Esophagus muscularis mucosa (tissue), 4 donors: ENCODE measurements at places on chromosomes 7 and 10.

- DNase-seq = no peak
Observed at GRCh38 chr10:11293332-11293731, 275.7 kb downstream of the CELF2 start.

DNA sequence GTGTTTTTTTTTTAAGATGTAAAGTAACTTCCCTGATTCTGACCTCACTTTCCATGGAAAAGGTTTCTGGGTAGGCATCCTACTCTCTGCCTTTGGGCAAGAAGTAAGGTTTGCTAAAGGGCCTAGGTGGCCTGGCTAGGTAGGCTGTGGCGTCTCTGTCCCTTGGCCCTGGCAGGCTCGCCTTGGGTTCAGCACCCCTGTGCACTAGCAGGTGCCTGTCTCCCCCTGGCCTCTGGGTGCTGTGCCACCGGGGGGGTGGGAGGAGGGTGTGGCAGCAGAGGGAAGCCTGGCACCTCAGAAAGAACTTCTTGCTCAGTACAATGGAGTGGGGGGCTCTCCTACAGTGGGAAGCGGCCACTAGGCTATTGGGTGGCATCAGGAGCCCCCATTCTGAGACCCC lies 14.0 kb downstream of the TECPR1 start:
- DNase-seq = no peak

GRCh38 chr10:13589316-13589715 lies 2.6 kb downstream of the PRPF18 start:
- no peak for DNase-seq

- DNase-seq = peak; percentile 93
Observed at GRCh38 chr10:26697163-26697921, at the start of gene PDSS1. TSS of gene PDSS1 (plus strand) at chr10:26697701. CDS start at chr10:26697712, 11 bp downstream.

DNA sequence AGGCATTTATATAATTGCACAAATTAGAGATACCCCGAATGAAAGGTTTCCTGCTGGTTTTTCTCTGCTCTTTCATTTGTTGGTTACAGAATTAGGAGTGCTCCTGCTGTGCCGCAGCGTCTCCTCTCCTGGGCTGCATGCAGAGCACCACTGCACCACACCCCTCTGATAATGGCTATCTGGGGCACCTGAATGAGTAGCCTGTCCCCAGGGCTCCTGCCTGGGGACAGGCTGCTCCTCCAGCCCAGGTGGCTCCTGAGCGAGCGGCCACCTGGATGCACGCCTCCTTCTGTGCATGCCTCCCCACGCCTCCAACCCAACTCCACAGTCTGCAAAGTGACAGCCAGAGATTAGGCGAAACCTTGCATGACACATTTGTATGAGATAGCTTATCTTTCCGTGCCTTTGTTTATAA lies 242.6 kb upstream of the FZD8 start:
- DNase-seq = peak; percentile 57

DNA sequence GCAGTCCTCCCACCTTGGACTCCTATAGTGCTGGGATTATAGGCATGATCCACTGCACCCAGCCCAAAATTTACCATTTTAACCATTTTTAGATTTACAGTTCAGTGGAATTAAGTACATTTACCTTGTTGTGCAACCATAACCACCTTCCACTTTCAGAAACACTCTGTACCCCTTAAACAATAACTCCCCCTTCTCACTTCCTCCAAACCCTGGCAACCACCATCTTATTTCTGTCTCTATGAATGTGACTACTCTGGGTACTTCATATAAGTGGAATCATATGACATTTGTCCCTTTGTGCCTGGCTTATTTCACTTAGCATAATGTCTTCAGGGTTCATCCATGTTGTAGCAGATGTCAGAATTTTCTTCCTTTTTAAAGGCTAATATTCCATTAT lies 33.6 kb downstream of the SUFU start:
- no peak for DNase-seq

DNA sequence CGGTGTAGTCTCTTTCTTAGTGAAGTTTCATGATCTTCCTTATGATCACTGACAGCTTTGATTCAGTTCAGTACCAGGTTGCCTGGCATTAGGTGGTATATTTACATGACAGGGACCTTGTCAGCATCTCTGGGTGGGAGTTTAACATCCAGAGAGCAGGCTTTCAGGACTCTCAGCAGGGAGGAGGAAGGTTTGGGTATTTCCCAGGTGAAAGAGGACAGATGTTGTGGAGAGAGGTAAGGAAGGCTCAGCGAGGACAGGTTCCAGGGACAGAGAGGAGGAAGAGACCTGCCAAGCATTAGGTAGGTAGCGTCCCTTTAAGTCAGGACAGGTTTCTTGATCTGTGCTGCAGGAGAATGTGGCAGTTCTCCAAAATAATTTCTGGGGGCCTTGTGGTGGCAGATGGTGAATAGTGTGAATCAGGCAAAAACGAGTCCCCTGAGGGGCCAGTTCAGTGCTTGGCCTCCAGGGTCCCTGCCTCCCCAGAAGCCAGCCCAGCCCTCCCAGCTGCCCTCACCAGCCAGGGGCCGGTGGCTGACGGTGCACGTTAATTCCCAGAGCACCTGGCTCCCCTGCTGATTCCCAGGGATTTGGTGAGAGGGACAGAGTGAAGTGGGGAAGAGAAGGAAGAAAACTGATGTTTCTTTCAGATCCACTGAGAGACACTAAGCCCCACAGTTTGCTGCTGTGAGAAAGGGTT lies 82.0 kb downstream of the VWC2 start:
- no peak for DNase-seq

DNA sequence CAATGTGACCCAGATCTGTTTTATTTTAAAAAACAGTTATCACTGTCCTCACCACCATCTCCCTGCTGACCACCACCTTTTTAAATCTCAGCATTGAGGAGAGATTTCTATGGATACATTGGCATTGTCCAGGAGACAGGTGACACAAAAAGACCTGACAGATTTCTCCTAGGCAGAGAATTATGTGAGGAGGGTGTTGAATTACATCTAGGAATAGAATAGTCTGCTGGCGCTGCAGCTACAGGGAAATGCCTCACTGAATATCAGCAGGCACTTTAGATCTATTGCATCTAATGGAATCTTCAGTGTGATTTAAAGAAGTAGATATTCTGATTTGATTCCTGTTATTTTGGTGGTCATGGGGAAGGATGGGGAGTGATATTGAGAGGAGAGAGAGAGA lies 593.5 kb downstream of the NRG3 start:
- no peak for DNase-seq

- no peak for DNase-seq
Observed at GRCh38 chr7:127231415-127231814, 21.3 kb downstream of the GRM8 start.

DNA sequence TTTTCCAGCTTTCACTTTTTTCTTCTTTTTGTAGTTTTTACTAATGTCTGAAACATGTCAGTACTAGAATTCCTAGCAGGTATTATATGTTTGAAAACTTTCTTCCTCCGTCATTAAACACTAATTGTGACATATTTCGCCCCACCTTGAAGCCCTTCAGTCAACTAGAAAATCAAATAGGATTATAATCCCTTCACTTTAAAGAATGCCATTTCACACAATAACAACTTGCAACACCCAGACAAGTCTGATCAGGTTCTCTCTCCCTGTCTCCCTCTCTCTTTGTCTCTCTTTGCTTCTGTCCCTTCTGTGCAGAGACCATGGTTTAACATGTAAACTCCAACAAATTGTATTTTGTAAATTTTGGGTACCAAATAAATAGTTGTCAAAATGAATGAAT lies 373.5 kb downstream of the SEMA3D start:
- DNase-seq = no peak

DNA sequence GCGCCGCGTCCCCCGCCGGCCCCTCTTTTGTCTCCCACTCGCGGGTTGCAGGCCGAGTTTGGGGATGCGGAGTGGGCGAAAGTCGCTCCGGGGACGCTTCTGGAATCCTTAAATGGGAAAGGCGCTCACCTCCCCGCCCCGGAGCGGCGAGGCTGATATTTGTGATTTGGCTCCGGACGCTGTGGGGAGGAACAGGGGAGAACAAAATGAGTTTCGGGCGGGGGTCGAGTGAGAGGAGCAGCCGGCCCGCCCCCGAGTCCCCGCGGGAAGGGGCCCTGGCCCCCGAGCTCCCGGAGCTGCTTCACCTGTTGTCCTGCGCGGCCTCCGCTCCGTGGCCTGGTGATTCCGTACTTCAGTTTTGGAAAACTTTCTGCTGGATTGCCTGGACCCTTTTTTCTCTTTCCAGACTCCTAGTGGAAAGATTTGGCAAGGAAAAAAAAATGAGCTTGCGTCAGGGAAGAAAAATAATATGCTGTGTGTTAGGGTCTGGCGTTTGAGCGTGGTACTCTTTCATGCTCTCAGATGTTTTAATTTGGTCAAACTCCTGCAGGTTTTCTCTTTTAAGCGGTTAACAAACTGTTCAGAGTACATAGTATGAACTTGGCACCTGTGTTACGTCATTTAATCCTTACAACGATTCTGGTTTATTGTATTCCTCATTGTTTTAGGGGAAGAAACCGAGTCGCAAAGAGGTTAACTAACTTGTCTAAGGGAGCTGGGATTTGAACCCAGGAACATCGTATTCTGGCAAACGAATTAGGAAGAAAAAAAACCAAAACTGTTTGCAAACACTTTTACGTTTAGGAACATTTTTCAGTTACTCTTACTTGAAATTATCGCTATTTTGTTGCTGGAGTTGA lies 924 bp downstream of the BMPR1A start:
- DNase-seq = no peak

- DNase-seq = no peak
Observed at GRCh38 chr10:82394122-82394521, 519.1 kb downstream of the NRG3 start.

- DNase-seq = no peak
Observed at GRCh38 chr10:4538016-4538415, 288.0 kb upstream of the AKR1E2 start.

GRCh38 chr7:157490465-157490912 lies 153.7 kb downstream of the DNAJB6 start:
- DNase-seq = no peak

GRCh38 chr10:127940866-127941640 lies 34.1 kb downstream of the PTPRE start:
- DNase-seq = no peak

DNA sequence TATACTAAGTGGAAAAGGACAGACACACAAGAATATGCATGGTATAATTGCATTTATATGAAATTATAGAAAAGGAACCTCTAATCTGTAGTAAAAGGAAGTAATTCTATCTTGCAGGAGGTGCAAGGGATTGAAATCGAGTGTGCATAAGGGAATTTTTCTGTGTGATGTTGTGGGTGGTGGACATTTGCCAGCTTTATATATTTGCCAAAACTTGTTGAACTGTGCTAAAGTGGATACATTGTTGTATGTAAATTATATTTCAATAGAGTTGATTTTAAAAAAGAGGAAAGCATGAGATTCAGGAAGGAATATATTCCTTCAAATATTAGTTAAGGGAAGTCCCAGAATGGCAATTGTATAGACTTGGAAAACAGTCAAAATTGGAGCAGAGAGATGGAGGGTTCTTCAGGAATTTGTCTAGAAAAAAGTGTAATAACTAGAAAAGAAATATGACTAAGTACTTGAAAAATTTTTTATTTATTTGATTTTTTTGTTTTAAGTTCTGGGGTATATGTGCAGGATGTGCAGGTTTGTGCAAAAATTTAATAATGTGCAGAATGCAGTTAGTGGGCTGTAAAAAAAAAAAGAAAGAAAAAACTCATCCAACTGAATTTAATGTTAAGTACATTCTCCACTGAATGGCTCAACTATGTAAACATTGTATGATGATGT lies 96.1 kb downstream of the ARL4A start:
- DNase-seq = no peak

GRCh38 chr7:18352339-18353255 lies 143.0 kb upstream of the HDAC9 start:
- no peak for DNase-seq

DNA sequence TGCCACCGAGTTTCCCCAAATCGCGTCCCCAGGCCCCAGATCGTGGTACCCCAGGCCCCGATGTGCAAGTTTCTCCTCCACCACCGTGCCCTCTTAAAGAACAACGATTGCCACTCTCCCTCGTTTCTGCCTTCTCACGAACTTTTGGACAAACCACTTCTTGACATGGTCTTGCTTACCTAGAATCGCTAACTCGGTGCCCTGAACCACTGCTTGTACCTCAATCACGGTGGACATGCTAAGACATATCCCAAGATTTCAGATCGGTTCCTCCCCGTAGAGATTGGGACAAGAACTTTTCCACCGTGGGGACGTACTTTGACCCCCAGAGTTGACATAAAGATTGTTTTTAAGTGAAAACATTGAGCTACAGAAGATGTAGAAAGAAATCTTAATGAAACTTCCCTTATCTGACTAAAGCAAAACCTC lies 477 bp upstream of the ZC3HAV1 start:
- DNase-seq = peak; percentile 92

GRCh38 chr7:28732071-28732869 lies 225.9 kb downstream of the TRIL start:
- DNase-seq = no peak

- DNase-seq = no peak
Observed at GRCh38 chr7:13009517-13009916, 322.1 kb downstream of the ARL4A start.

DNA sequence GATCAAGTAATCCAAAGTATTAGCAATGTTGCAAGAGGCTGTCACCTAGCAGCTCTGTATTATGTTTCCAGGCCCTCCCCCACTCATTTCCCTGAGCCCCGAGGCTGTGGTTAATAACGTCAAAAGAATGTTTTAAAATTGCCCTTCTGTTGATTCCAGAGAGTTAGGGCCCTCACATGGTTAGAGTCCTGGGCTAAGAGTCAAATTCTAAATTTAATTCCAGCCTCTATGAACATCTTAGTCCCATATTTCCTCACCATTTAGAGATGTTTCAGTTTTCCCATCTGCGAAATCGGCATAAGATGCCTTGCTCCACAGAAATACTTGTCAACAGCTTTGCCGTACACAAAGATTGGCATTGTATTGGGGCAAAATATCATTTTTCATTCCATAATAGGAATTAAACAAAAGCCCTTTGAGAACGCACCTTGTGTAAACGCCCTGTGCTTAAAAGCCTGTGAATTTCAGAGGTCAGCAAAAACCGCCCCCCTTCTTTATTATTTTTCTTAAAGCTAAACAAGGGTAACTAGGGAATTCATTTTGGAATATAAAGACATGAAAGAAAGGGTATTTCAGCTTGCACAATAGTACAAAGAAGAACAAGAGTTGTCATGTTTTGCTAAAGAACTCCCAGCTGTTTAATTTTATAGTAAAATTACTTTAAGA lies 135.8 kb downstream of the ARID5B start:
- DNase-seq = no peak

GRCh38 chr10:125521721-125522680 lies 161.0 kb downstream of the TEX36 start:
- DNase-seq = peak; percentile 17

DNA sequence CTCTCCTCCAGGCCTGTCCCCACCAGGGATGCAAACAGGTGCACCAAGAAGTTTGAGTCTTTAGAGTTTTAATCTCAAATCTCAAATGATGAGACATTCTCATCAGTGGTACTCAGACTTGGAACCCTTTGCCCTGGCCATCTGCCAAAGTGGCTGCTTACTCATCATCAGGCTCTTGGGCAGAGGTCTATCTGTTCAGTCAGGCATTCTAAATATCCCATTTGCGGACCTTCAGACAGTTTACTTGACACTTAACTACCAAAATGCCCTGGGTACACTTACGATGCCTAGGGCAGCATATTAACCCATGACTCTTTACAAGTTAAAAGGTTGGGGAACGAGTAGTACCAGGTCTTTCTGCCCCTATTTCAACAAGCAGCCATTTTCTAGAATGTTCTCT lies 61.2 kb upstream of the YAE1 start:
- peak; percentile 62 for DNase-seq
